Astrocyte of the hippocampus (primary cell): ENCODE measurements at places on chromosomes 2 and 18.

DNA sequence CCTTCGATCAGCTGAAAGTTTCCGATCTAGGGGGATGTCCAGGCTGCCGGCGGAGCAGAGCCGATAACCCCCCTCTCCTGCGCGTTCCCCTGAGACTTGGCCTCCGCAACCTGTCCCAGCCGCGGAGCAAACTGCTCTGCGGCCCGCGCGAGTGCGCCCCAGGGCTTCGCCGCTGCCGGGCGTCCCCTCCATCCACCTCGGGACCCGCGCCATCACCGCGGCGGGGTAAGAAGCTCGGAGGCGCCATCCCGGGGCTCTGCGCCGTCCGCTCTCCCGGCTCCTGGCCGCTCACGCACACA lies 990 bp upstream of the GDF7 start:
- DNase-seq = peak; percentile 33

- no peak for DNase-seq
Observed at GRCh38 chr2:2502201-2502549, 171.1 kb upstream of the MYT1L start.

GRCh38 chr2:3633089-3633981 lies 24.7 kb upstream of the ALLC start:
- DNase-seq = no peak

DNA sequence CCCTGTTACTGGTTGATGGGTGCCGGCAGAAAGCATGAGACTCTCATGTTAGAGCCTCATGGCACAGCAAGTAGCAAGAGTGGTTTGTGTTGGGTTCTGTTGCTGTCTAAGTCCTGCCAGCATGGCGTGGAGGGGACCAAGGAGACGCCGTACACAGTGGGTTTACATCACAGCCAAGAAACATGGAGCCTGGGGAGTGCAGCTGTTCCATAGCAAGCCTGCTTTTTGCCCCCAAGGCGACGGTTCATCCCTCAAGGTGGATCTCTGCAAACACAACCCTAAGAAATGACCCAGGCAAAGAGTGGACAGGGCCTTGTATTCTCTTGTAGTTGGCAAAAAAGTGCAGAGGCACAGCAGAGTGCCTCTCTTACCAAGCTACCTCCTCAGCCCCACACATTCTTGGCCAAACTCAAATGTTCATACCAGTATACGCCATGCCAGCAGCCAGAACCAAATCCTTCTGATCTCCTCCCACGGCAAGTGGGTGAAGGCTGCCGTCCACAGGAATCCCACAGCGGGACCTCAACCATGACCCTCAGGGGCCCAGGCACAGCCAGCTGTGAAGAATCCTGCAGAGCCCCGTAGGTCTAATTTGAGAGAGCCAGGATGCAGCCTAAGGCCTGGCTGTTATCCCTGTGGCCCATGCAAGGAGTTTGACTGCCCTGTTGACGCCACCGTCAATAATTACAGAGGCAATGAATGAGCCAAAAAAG lies 19.0 kb downstream of the SNED1 start:
- DNase-seq = no peak

- DNase-seq = peak; percentile 54
Observed at GRCh38 chr2:10993001-10993481, 81.3 kb downstream of the KCNF1 start.

DNA sequence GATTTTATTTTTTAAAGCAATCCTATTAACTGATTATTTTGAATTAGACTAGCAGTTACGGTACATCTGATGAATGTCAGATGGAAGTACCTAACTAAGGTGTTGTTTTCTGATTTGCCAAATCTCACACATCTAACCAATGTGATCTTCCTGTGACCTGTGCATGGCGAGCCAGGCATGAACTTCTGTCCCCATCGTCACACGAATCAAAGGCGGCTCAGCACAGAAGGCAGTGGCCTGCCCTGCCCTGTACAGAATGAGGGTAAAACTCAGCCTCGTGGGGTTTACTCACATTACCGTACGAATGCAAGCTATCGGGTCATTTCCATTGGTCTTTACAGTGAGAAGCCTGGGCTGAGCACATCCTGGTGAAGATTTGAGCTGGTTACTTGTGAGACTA lies 87.3 kb downstream of the WDSUB1 start:
- DNase-seq = no peak

GRCh38 chr2:174025271-174026121 lies 60.3 kb upstream of the SP3 start:
- peak; percentile 38 for DNase-seq

DNA sequence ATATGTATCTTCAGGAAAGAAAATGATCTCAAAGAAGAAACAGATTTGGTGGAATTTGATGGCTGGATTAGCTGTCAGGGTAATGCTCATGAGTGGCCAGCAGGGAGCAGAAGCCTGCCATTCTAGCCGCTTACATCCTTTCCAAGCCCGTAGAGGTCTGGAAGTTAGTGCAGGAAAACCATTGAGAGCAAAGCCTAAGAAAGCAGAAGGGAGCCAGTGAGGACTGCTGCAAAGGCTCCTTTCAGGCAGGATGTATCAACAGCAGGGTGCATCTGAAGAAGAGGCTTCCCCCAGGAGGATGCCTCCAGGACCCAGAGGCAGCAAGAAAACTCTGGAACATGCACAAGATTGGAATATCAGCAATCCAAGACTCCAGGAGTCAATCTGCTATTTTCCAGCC lies 22.9 kb upstream of the LBH start:
- DNase-seq = peak; percentile 83

GRCh38 chr2:179622635-179623300 lies 238.6 kb downstream of the ZNF385B start:
- no peak for DNase-seq

- DNase-seq = no peak
Observed at GRCh38 chr18:26764586-26764985, 100.9 kb downstream of the AQP4 start.

GRCh38 chr2:235352541-235352940 lies 141.3 kb upstream of the AGAP1 start:
- DNase-seq = no peak

DNA sequence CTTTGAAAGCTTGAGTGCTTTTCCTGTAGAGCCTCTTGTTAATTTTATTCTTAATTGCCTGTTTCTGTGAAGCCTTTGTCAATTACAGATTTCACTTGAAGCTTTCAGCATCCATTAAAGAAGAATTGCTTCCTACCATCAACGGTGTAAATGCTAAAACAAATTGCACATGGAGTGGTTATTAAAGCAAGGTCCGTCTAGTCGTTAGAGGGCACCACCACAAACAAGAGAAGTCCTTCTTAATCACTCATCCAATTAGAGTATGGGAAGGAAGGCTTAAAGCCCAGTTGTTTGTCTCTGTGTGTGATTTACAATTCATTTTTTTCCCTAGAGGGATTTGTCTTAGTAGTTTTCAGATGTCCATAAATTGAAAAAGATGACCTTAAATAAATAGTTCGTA lies 1.6 kb downstream of the KCNJ3 start:
- DNase-seq = no peak

- no peak for DNase-seq
Observed at GRCh38 chr2:34578641-34579040, 979.5 kb upstream of the FAM98A start.
